ENCODE measurements at places on chromosomes 16 and 17. TPM values are rescaled to one million over a fixed set of nuclear protein-coding genes. Genes with fewer than 3 reads are reported as not detected.

SMIM22 gene
- total RNA-seq, result 2.2 TPM

SLC6A4 gene
- total RNA-seq, result not detected

KCNG4 gene
- not detected for total RNA-seq

DNAH17 gene
- total RNA-seq, result not detected

SNTB2 gene
- total RNA-seq, result 20.6 TPM

LGALS9 gene
- total RNA-seq, result 0.54 TPM

CCL17 gene
- total RNA-seq, result not detected

CCDC40 gene
- total RNA-seq, result 4.8 TPM

RAB26 gene
- total RNA-seq, result 1.0 TPM

EME1 gene
- 6.0 TPM for total RNA-seq

ADGRG3 gene
- total RNA-seq, result not detected

KIF19 gene
- total RNA-seq, result not detected

RTN4RL1 gene
- total RNA-seq, result 2.9 TPM

HAS3 gene
- total RNA-seq, result 2.8 TPM
